ENCODE measurements at places on chromosomes 1 and 21. TPM values are rescaled to one million over a fixed set of nuclear protein-coding genes. Genes with fewer than 3 reads are reported as not detected.

- DNase-seq, result peak; percentile 45
Observed at GRCh38 chr1:85894651-85895050, 186.4 kb upstream of the ZNHIT6 start.

GRCh38 chr1:201619513-201619912, 80.6 kb downstream of the NAV1 start:
- DNase-seq, result no peak

GRCh38 chr1:16181887-16182719, 26.2 kb upstream of the EPHA2 start:
- DNase-seq, result peak; percentile 92

DNA sequence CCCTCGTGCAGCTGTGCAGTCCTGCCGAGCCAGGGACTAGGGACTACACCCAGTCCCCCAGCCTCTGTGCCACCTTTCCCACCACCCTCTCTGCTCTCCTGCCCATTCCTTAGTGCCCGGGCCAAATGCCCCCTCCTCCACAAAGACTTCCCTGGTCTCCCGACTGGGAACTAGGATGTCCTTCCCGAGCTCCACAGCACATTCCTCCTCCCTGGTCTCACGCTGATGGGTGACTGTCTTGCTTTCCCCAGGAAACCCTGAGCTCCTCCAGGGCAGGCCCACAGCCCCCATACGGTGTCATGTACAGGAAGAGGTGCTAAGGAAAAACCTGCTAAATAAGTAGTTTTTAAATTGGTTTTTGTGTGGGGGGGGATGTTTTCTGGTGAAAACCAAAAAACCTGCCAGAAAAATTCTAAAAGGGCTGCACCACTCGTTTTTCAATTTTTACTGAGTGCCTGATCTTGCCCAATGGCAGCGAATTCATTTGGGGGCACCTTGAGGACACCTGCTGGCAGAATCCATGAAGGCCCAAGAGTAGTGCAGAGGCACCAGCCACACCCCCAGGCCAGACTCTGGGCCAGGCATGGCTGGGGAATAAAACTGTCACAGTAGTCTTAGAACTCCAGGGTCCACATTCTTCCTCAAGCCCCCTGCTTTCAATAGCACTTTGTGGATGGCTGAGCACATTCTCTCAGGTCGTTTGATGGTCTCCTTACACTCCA, 50.4 kb downstream of the GLIS1 start:
- no peak for DNase-seq

- DNase-seq, result no peak
Observed at GRCh38 chr1:1547476-1547875, 7.1 kb upstream of the TMEM240 start.

GRCh38 chr1:227445746-227446145, 117.6 kb upstream of the ZNF678 start:
- DNase-seq, result no peak

DNA sequence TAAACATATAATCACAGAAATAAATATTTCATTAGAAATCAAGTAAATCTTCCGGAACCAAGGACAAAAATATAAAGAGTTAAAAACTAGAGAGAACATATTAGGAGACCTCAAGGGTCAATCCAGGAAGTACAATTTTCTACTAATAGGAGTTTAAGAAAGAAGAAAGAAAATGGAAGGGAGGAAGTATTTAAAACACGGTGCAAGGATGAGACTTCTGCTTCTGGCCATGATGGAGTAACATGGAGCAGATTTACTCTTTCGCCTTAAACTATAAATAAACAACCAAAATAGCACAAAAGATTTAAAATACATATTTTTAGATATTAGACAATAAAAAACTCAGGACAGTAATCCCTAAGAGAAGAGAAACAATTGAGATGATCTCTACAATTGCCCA, 12.6 kb upstream of the IFNAR1 start:
- DNase-seq, result no peak

DNA sequence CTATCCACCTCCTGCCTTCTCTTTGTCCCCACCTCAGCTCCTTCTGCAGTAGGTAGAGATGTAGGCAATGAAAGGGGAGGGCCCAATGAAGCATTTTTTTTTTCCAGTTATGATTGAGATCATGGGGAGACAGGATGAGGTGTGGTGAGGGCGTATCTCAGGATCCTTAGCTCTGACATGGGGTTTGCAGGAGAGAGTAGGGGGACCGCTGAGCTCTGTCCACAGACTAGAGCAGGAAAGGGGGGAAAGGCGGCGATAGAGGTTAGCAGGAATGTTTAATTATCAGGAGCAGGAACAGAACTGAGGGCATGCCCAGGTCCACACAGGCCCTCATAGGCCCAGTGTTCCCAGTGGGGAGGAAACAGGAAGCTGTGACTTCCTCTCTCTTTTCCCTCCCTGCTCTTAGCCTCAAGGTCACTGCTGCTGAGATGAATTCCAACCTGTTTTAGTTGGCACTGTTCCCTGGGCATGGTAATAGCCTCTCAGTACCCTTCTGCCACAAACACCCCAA, 901 bp upstream of the RXFP4 start:
- DNase-seq, result peak; percentile 78

- DNase-seq, result no peak
Observed at GRCh38 chr1:165069829-165070228, 286.7 kb downstream of the LMX1A start.

GRCh38 chr1:180893614-180894013, 19.1 kb upstream of the KIAA1614 start:
- DNase-seq, result no peak

DNA sequence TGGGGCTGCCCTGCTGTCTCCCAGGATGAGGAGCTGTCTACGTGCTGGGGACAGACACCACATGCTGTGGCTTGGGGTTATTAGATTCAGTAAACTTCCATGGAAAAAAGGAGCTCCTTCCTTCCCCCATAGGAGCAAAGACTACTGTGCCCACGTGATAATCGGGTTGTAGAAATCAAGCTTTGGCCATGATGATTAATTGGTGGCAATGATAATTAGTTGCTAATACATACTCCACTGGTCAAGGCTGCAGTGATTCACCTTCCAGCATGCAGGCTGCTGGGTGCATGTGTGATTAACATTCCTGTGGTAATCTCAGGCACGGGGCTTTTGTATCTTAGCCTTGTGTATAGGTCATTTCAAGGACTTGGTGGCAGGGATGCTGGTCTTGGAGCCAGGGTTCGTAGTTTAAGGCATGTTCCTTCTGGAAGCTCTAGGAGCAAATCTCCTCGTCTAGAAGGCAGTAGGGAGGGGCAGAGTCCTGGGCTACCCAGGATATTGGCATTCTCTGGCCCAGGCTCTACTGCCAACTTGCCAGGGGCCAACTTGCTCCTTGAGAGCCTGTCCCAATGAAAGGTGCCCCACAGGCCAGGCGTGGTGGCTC, 41.4 kb downstream of the TMCO4 start:
- peak; percentile 89 for DNase-seq

GRCh38 chr1:15051882-15052528, 101.5 kb upstream of the TMEM51 start:
- DNase-seq, result peak; percentile 7

GRCh38 chr1:40708750-40709099, 17.2 kb downstream of the NFYC start:
- peak; percentile 84 for DNase-seq

- DNase-seq, result no peak
Observed at GRCh38 chr1:200042119-200042551, 14.6 kb downstream of the NR5A2 start.

- no peak for DNase-seq
Observed at GRCh38 chr1:56436912-56437417, 142.4 kb downstream of the PLPP3 start.

DNA sequence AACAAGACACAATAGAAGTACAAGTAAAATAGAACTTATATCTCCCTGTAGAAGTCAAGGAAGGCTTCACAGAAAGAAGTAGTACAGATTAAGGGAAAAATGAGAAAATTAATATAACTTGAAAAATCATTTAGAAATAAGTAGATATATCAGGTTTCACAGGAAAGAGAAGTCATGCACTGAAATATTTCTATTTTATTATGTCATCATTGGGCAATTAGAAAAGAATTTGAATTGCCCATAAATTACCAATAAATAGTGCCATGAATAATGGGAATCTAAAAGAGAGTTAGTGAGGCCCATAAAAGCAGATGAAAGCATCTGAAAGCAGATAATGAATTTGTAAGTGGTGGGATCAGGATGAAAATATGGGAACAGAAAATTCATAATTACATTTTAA, 1597.8 kb downstream of the PLA2G4A start:
- DNase-seq, result no peak

DNA sequence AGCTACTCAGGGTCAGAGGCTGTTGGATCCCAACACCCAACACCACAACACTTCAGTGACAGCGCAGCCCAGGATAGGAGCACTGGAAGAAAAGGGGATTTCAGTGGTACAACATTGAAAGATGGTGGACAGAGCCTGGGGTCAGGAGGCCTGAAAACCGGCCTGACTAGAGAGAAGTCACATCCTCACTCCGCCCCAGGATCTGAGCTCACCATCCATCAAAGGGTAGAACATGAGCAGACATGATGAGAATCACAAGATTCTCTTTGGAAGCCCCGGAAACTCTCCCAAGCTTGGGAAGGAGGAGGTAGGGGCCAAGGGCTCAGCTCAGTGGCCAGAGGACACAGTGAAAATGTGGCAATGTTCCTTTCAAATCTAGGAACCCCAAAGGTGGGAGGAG, 271.3 kb downstream of the NPHP4 start:
- DNase-seq, result no peak

DNA sequence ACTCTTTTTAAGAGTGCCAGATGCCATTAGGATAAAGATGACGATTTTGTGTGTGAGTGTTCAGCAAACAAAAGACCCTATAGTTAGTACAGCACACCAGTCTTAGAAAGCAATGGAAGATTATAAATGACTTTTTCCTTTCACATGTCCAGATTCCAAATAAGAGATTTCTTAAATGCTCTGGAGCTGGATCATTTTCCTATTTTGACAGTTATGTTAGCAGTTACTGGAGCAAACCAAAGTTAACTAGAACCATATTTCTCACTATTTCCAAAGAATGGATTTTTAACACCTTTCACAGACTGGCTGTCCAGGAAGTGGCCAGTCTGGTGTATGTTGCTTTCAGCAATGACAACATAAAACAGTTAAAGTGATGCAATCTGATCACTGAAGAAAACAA, 905.8 kb upstream of the ADGRL2 start:
- DNase-seq, result no peak

GRCh38 chr1:43286115-43286514, 734 bp upstream of the C1orf210 start:
- no peak for DNase-seq

- no peak for DNase-seq
Observed at GRCh38 chr1:33048426-33048825, 11.7 kb upstream of the AK2 start.

DNA sequence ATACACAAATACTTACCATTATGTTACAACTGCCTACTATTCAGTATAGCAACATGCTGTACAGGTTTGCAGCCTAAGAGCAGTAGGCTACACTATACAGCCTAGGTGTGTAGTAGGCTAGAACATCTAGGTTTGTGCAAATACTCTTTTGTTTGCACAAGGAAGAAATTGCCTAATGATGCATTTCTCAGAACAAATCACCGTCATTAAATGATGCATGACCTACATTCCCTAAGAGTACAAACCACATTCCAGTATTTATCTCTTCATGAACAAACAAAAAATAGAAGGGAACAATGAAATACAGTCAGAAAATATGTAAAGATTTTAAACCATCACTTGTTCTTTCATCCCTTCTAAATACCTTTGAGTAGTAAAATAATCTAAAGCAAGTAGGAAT, 109.7 kb upstream of the HP1BP3 start:
- peak; percentile 58 for DNase-seq

DNA sequence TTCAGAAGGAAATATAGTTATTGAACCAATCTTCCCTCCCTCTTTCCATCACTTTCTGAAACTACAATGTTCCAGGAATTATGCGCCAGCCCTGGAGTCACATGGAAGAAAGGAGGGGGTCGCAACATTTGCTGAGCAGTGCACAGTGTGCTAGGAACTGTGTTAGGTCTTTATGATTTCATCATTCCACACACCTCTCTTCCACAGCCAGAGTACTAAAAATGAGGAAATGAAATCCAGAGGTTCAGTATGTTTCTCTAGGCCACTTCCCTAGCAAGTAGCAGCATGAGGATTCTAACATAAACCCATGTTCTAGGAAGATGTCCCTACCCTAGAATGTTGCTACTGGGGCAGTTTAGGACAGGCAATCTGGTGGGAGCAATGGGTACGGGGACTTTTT, 158.1 kb downstream of the SLC45A1 start:
- DNase-seq, result no peak

DNA sequence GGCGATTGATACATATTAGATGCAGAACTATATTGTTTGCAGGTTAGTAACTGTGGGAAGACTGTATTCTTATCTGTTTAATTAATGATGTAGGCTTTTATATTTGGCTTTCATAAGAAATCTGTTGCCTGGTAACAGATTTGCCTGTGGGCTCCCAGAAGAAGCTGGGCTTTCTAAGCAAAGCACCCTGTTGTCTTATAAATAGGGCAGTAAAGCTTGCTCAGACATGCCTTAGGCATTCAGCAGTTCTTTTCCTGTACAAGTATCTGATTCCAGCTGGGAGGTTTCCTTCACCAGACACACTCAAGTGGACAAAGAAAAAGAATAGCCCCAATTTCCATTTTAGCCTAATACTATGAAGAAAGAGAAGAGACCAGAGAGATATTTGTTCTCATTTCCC, 524.0 kb downstream of the LRRIQ3 start:
- DNase-seq, result no peak

DNA sequence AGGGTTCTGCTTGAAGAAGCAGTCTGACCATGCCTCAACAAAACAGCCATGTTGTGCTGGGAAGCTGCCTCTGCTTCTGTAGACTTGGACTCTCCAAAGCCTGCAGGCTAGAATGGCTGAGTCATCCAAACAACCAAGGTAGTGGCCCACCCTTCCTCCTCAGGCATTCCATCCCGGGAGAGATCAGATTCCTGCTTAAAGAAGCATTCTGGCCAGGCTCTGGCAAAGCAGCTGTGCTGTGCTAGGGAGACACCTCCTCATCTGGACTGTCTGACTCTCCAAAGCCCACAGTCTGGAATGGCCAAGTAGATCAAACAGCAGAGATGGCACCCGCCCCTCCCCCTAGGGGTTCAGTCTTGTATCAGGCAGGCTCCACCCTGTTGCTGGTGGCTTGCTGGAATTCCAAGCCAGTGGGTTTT, 38.3 kb upstream of the F3 start:
- peak; percentile 90 for DNase-seq

GRCh38 chr1:81345110-81345509, 455.6 kb upstream of the ADGRL2 start:
- no peak for DNase-seq

GRCh38 chr1:202276081-202276715, 65.5 kb downstream of the UBE2T start:
- no peak for DNase-seq

The MSH4 gene
- total RNA-seq, result not detected

The OMA1 gene
- total RNA-seq, result 11.7 TPM

The DCST2 gene
- 0.13 TPM for total RNA-seq

The PTGFR gene
- total RNA-seq, result 32.8 TPM

The RERE gene
- total RNA-seq, result 9.8 TPM

The INKA2 gene
- total RNA-seq, result 12.5 TPM

The ANKRD65 gene
- total RNA-seq, result not detected

The FBLIM1 gene
- total RNA-seq, result 10.3 TPM

The ARHGAP29 gene
- 18.1 TPM for total RNA-seq

The SLC1A7 gene
- total RNA-seq, result not detected

The KHDRBS1 gene
- total RNA-seq, result 58.9 TPM

The HHAT gene
- 24.6 TPM for total RNA-seq

The MYOG gene
- 5.7 TPM for total RNA-seq

The PBX1 gene
- total RNA-seq, result 3.6 TPM

The LEMD1 gene
- not detected for total RNA-seq

The BGLAP gene
- 4.3 TPM for total RNA-seq

Measured in LHCN-M2 (cell line).